Neural cell (in vitro differentiated cells): ENCODE measurements at places on chromosomes 2 and 18. TPM values are rescaled to one million over a fixed set of nuclear protein-coding genes. Genes with fewer than 3 reads are reported as not detected.

Gene APLF
- polyA plus RNA-seq, result 0.40 and 0.45 TPM in 2 replicates

Gene PARD6G
- 8.8 and 9.3 TPM in 2 replicates for polyA plus RNA-seq

Gene CXCR1
- polyA plus RNA-seq, result not detected in 2 replicates

Gene PLGLB2
- 5.4 and 10.5 TPM in 2 replicates for polyA plus RNA-seq

Gene LIMS4
- polyA plus RNA-seq, result 0.46 TPM in 1 of 2 replicates, not detected in the other

Gene GAREM1
- polyA plus RNA-seq, result 1.3 and 3.5 TPM in 2 replicates

Gene ABCG5
- 0.38 TPM in 1 of 2 replicates, not detected in the other for polyA plus RNA-seq

Gene TEKT4
- polyA plus RNA-seq, result not detected in 2 replicates

Gene ANKRD29
- polyA plus RNA-seq, result 4.9 and 7.1 TPM in 2 replicates

Gene SGPP2
- 0.30 and 0.38 TPM in 2 replicates for polyA plus RNA-seq
